Natural killer cell treated with Interleukin-12 subunit alpha and Interleukin-12 subunit beta and Interleukin-15 and Interleukin-18, amount 100 ng/mL, for 72 hours (primary cell): ENCODE measurements at places on chromosomes 5 and 9. TPM values are rescaled to one million over a fixed set of nuclear protein-coding genes. Genes with fewer than 3 reads are reported as not detected.

- no peak overlapping the region for H3K4me3 ChIP-seq
- no peaks in the 10 kb centered on the region for H3K4me1 ChIP-seq
- DNase-seq = no peak
Observed at GRCh38 chr5:106876665-106877194, 794.0 kb downstream of the EFNA5 start.

GABRA6 gene
- not detected for total RNA-seq

GRCh38 chr9:8705861-8706260 is 906.3 kb upstream of the DMAC1 start:
- no peak for DNase-seq
- H3K36me3 ChIP-seq = no peaks in the 10 kb centered on the region
- no peak overlapping the region for H3K4me3 ChIP-seq
- no peaks in the 10 kb centered on the region for H3K4me1 ChIP-seq

TYRP1 gene
- not detected for total RNA-seq

GRCh38 chr5:82257729-82258128 is 20.4 kb downstream of the RPS23 start:
- no peak overlapping the region for H3K27ac ChIP-seq
- no peak overlapping the region for H3K4me3 ChIP-seq
- no peaks in the 10 kb centered on the region for H3K27me3 ChIP-seq
- peaks cover 2% of the 10 kb centered on the region for H3K4me1 ChIP-seq
- H3K36me3 ChIP-seq = no peaks in the 10 kb centered on the region
- no peak for DNase-seq

CAMK4 gene
- 16.2 TPM for total RNA-seq
